ENCODE measurements at places on chromosomes 3 and 15. TPM values are rescaled to one million over a fixed set of nuclear protein-coding genes. Genes with fewer than 3 reads are reported as not detected.

- no peak for DNase-seq
- no peaks in the 10 kb centered on the region for H3K4me1 ChIP-seq
- no peak overlapping the region for H3K4me3 ChIP-seq
Measured at GRCh38 chr3:78580681-78581080, 1187.1 kb downstream of the ROBO1 start.

DNA sequence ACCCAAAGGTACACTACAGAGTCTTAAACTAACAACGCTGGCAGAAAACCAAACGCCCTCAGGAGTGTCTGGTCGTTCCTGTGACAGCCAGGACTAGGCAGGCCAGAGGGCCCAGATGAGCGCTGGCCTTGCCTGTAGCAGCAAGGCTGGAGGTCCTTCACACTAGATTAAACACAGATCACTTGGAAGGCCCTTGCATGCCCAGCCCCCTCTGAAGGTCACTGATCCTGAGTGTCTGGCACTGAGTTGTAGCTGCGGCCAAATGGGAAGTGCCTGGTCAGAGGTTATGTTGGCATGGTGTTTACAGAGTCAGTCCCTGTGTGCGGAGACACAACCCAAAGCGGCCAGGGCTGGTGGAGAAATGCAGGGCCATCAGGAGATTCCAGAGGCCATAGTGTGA lies 58.9 kb downstream of the ZNF621 start:
- H3K4me3 ChIP-seq: no peak overlapping the region
- peaks cover 6% of the 10 kb centered on the region for H3K27me3 ChIP-seq
- H3K4me1 ChIP-seq: no peaks in the 10 kb centered on the region
- no peaks in the 10 kb centered on the region for H3K36me3 ChIP-seq
- no peak overlapping the region for H3K27ac ChIP-seq

DNA sequence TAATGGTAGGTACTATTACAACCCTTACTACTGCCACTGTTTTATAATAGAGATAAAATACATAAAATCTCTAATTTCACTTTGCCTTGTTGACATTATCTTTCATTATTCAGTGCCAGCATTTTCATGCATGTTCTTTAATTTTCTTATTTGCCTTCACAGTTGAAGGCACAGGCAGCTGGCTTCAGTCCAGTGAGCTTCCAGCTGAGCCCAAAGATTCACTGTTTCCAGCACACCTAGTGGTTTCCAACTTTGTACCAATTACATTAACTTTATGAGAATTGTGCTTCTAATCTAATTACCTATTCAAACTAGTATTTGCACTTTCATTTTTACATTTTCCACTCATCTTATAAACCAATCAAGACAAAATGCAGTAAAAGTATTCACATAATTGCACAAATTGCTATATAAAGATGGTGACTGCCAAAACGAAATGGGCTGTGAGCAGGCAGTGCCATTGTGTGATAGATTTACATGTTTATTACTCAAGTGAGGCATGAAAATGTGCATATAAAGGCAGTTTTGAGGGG lies 228.3 kb downstream of the MFSD1 start:
- no peak overlapping the region for H3K27ac ChIP-seq
- H3K4me3 ChIP-seq: no peak overlapping the region
- no peaks in the 10 kb centered on the region for H3K4me1 ChIP-seq
- H3K36me3 ChIP-seq: no peaks in the 10 kb centered on the region
- H3K27me3 ChIP-seq: no peaks in the 10 kb centered on the region
- no peak for DNase-seq

DNA sequence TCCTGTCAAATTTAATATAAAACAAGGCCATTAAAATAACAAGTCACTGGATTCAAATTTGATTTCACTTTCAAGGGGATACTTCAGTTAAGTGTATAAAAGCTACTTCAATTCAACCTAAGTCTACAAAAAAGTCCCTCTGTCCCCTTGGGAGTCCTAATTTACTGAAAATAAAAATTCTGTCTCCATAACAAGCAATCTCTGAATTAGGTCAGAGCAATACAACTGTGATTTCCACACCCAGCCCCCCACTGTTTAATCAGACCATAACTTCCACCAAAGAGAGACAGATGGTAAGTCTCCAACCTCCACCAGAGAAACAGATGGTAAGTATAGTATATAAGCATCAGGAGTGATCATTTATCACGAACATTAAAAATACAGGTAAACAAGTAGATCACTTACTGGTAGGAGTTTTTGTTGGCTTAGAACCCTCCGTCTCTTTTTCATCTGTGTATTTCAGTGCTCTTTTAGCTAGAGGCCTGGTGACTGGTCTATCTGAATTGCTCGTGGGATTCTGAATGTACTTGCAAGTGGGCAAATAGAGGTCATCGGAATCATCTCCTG lies 12.1 kb downstream of the SGO1 start:
- peaks cover 51% of the 10 kb centered on the region for H3K36me3 ChIP-seq
- no peak overlapping the region for H3K27ac ChIP-seq
- H3K27me3 ChIP-seq: no peaks in the 10 kb centered on the region
- H3K4me3 ChIP-seq: no peak overlapping the region
- DNase-seq: no peak
- peaks cover 14% of the 10 kb centered on the region for H3K4me1 ChIP-seq

- no peaks in the 10 kb centered on the region for H3K4me1 ChIP-seq
- H3K27me3 ChIP-seq: peaks cover 15% of the 10 kb centered on the region
- no peak overlapping the region for H3K4me3 ChIP-seq
- H3K36me3 ChIP-seq: no peaks in the 10 kb centered on the region
Measured at GRCh38 chr3:152043620-152044019, 170.2 kb downstream of the SUCNR1 start.

The GOLGA6L9 gene
- 1.5 TPM for total RNA-seq

The LRTM1 gene
- not detected for total RNA-seq

The RPL39L gene
- total RNA-seq: 10.4 TPM
